ENCODE measurements at places on chromosomes 1 and 21. TPM values are rescaled to one million over a fixed set of nuclear protein-coding genes. Genes with fewer than 3 reads are reported as not detected.

SEMA6C gene
- 3.6 TPM for total RNA-seq

LCE1C gene
- not detected for total RNA-seq

RPE65 gene
- not detected for total RNA-seq

IVL gene
- not detected for total RNA-seq

TRIM63 gene
- 0.39 TPM for total RNA-seq

SMYD3 gene
- total RNA-seq, result 15.3 TPM

SLC44A3 gene
- not detected for total RNA-seq

FAM167B gene
- 0.67 TPM for total RNA-seq

CFHR5 gene
- not detected for total RNA-seq

LHX4 gene
- not detected for total RNA-seq

TRIM46 gene
- total RNA-seq, result 16.4 TPM

NUF2 gene
- 40.1 TPM for total RNA-seq

KRTAP13-2 gene
- not detected for total RNA-seq

FAM72B gene
- 15.3 TPM for total RNA-seq

OR2L3 gene
- total RNA-seq, result not detected

EPHB2 gene
- total RNA-seq, result not detected

TSPAN1 gene
- not detected for total RNA-seq

SPATA1 gene
- 3.5 TPM for total RNA-seq

TMEM54 gene
- not detected for total RNA-seq

PLPPR4 gene
- total RNA-seq, result not detected

FAM151A gene
- not detected for total RNA-seq
